ENCODE measurements at places on chromosomes 2 and 18.

GRCh38 chr2:206859330-206859739, 80.0 kb upstream of the CPO start:
- peak; percentile 9 for DNase-seq

DNA sequence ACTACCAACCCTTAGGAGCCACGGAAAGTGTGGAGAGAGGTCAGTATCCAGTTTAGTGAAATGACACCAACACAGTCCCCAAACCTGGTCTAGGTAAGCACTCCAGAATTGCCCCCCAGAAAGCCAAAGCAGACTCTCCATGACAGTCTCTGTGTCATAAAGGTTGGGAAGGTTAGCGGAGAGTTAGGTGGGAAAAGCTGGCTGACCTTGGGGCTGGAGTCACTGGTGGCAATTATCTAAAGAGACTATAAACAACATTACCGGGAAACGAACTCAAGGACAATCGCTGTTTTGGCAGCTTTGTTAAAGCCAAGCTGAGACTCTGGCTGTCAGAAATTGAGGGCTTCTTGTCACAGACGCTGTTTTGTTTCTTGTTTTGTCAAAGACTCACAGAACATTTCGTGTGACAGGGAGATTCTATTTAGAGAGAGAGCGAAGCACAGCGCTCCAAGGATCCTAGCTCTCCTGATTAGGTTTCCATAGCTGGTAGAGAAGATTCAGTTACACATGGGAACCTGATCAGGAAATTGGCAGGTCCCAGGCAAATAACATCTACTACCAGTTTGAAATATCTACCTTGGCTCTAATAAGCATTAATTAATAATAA, 111.3 kb downstream of the LNPK start:
- DNase-seq: no peak

DNA sequence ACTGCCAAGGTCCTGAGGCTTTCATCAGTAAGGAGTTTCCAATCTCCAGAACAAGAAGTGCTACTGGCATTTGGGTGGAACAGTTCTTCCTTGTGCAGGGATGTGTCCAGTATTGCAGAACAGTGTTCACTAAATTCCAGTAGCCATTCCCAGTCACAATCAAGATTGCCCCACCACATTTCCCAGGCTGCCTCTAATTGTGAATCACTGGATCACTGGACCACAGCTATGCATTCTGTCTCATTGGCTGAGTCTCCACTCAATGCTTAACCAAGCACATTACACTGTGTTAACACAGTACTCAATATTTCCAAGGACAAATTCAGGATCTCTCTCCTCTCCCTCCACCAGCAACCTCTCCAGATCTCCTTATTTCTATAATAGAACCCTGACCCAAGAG, 160.2 kb upstream of the CCDC150 start:
- no peak for DNase-seq

GRCh38 chr2:2271469-2271941, 59.6 kb downstream of the MYT1L start:
- no peak for DNase-seq

- peak; percentile 34 for DNase-seq
Observed at GRCh38 chr2:64750001-64750816, 96.5 kb upstream of the SERTAD2 start.

GRCh38 chr2:108538000-108538625, 3.8 kb downstream of the LIMS1 start:
- no peak for DNase-seq

DNA sequence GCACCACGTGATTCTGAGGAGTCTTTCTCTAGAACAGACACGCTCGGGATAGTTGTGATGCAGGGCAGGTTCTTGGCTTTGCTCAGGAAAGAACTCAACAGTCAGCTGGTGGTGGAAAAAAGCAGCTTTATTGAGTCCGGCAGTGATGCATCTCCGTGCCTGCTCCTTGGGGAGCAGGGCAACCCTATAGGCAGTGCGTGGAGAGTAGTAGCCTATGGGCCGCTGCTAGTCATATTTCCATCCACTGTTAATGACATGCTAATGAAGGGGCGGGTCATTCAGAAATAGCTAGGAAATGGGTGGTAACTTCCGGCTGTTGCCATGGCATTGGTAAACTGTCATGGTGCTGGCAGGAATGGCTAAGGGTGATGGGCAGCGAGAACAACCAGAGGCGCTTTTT, 11.6 kb upstream of the ACKR3 start:
- DNase-seq: no peak

DNA sequence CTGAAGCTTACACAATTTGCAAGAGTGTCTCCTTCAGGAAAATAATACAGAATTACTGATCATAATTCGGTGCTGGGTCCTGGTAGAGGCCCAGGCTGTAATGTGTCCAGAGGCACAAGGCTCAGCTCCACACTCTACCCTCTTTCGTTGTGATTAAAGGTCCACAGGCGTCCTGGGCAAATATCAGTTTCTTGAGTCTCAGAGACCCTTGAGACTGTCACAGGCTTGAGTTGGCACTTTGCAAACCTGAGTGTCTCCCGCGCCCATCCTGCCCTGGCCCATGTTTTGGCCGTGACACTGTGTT, 46.9 kb upstream of the SMAD7 start:
- DNase-seq: no peak

GRCh38 chr2:238389988-238390589, 36.6 kb upstream of the ASB1 start:
- DNase-seq: no peak

DNA sequence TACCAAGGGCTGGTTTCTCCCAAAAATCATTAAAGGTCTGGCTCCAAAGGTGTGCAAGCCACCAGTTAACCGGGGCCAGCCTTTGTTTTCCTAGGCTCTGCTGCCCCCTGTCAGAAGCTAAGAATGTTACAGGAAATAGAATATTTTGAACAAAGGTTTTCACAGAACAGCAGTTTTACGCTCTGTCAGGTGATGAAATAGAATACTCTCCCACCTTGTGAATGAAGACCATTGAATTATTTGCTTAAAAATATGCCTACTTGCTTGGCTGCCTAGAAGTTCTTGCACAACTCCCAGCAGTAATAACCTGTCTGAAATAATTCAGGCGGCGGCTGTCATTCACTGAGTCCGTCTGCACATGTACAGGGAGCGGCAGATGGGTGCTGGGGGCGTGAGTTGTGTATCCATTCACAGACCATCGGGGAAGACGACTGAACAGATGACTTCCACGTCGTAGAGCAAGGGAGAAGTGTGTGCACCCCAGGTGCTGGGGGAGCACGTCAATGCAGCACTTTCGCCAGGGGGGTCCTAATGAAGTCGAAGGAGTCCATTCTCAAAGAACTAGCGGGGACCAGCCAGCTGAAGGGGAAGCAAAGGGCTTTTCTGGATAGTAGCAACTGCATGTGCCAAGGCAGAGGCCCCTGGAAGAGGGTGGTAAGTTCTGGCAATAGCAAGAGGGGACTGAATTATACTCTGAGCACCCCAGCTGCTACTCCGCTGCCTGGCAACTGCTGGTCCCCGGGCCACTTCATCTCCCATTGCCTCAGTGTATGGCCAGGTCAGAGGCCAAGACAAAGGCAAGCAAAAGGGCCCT, 56.1 kb downstream of the SF3B1 start:
- DNase-seq: peak; percentile 62

DNA sequence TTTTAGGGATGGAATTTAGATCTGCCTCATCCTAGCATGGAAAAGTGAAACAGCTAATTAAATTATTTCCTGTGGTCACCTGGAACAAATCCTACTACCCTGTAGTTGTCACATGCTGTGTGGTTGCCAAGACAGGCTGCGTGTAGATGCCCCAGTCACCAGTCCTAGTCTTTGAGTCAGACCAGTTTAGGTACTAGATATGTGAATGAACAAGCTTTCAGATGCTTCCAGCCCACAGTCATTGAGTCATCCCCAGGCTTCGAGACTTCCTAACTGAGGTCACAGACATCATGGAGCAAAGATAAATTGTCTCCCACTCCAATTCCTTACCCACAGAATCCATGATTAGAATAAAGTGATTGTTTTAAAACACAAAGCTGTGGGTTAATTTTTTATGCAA, 35.8 kb upstream of the GRB14 start:
- no peak for DNase-seq

DNA sequence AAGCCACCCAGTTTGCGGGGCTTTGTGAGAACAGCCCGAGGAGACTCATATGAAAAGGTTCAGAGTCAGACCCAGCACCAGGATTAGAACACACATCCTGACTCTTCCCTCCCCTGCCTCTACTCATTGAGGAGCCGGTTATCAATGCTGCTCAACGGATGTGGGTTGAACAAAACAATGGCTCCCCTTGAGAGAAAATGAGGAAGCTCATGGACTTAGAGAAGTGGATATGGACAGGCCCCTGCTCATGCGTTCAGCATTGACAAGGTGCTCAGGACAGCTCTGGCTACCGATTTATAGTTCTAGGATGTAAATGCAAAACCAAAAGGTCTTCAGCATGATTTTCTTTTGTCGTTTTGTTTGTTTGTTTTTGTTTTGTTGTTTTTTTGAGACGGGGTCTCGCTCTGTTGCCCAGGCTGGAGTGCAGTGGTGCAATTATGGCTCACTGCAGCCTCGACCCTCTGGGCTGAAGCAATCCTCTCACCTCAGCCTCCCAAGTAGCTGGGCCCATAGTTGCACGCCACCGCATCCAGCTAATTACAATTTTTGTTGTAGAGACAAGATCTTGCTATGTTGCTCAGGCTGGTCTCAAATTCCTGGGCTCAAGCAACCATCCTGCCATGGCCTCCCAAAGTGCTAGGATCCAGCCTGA, 32.0 kb upstream of the AGAP1 start:
- DNase-seq: no peak

- no peak for DNase-seq
Observed at GRCh38 chr18:77645170-77645872, 395.7 kb downstream of the GALR1 start.

GRCh38 chr2:83971547-83971946, 487.5 kb downstream of the SUCLG1 start:
- DNase-seq: no peak

DNA sequence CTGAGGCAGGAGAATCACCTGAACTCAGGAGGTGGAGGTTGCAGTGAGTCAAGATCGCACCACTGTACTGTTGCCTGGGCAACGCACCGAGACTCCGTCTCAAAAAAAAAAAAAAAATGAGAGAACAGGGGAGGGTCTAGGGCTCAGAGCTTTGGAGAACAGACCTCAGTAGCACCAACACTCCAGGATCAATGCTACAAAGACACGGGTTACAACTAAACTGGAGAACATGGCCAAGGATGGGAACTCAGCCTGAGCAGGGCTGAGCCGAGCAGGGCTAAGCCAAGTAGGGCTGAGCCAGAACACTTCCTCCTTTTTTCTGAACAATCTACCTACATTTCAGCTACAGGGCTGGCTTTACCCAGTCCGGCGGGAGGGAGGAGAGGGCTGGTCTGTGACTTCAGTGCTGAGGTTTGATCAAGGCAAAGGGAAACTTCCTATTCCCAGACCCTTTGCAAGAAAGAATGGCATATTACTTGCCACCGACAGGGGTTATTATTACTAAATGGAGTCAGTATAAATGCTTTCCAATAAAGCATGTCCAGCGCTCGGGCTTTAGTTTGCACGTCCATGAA, 2.9 kb upstream of the CASP8 start:
- DNase-seq: peak; percentile 49

DNA sequence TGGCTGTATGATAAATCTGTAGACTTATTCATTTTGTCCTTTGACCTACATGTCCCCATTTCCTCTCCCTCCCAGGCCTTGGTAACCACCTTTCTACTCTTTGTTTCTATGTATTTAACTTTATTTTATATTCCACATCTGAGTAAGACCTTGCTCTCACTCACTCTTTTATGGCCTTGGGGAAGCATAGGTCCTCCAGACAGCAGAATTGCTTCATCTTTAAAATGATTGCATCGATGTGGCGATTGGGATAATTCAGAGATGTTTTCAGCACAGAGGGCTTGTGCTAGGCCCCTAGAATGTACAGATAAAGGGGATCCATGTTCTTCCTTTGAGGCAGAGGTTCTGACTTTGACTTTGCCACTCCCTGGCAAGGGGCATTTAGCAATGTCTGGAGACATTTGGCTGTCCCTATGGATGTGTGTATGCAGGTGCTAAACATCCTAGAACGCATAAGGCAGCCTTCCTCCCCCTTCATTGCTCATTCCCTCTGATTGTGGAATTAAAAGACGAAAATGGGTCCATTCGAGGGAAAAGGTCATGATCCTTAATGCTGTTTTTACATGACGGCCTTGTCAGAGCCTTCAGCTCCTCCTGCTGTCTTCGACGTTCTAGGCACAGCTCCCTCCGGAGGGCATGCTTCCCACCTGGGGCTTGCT, 1.2 kb upstream of the GPR39 start:
- no peak for DNase-seq

DNA sequence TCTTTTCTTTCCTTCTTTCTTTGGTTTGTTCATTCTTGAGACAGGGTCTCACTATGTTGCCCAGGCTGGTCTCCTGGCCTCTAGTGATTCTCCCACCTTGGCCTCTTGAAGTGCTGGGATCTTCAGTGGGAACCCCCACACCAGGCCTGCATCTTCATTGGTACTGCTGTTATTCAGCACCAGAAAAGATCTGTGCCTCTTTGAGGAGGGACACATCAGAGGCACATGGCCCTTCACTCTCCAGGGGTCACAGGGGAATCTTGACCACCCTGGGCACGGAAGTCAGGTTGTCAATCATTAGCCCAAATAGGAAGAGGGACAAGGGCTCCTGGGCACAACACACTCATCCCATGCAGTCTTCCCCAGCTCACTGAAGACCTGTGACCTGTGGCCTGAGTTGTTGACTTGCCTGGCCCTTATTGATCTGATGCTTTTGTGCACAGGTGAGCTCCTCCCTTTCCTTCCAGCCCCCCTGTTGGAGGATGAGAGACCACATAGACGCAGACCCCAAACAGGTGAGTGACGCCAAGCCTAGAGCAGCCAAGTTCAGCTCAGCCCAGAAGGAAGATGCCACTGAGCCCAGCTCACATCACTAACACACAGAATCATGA, 33.0 kb upstream of the ODC1 start:
- no peak for DNase-seq

DNA sequence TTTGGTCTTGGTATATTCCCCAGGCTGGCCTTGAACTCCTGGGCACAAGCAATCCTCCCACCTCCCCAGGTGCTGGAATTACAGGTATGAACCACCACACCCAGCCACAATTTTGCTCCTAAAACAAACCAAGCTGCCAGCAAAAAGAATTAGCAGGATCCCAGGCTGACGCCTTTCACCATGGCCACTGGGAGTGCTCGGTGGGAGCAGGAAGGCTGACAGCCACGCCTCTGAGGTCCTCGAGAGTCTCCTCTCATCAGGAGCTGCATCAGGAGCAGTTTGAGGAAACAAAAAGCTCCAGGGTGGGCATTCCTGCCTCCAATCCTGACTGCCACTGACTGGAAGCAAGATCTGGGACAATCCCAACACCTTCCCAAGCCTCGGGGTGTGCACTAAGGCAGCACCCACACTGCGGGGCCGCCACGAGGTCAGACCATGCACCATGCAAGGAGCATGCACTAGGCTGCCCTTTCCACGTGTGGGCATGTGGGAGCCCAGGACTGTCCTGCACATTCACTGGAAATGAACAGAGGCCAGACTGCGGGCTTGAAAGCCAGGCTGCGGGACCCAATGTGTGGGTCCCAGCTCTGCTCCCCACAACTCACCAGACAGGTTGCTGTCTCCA, 51.4 kb downstream of the TFCP2L1 start:
- DNase-seq: no peak

Data from activated CD4-positive, alpha-beta T cell treated with anti-CD3 and anti-CD28 coated beads, Interleukin-2, amount 50 U/mL, for 48 hours (primary cell).